Glutamatergic neuron (in vitro differentiated cells): ENCODE measurements at places on chromosomes 3 and 15.

DNA sequence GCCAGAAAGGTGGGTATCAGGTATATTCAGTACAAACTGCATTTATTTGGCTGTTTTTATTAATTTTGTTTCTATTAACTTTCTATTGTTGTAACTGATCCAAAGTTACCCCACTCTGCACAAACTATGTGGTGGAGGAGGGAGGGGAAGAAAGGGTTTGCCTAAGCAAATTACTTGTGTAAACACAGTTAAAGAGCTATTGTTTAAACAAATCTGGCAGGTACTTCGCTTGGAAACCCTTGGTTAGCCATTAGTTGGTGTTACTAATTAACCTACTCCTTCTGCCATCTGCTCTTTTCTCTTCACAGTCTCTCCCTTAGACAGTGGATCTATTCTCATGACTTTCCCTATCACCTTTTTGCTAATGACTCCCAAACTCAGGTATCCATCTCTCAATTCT lies 328.4 kb upstream of the NECTIN3 start:
- no peaks in the 10 kb centered on the region for H3K36me3 ChIP-seq
- H3K27ac ChIP-seq = no peak overlapping the region
- no peak for DNase-seq
- no peaks in the 10 kb centered on the region for H3K4me1 ChIP-seq
- H3K27me3 ChIP-seq = no peaks in the 10 kb centered on the region

DNA sequence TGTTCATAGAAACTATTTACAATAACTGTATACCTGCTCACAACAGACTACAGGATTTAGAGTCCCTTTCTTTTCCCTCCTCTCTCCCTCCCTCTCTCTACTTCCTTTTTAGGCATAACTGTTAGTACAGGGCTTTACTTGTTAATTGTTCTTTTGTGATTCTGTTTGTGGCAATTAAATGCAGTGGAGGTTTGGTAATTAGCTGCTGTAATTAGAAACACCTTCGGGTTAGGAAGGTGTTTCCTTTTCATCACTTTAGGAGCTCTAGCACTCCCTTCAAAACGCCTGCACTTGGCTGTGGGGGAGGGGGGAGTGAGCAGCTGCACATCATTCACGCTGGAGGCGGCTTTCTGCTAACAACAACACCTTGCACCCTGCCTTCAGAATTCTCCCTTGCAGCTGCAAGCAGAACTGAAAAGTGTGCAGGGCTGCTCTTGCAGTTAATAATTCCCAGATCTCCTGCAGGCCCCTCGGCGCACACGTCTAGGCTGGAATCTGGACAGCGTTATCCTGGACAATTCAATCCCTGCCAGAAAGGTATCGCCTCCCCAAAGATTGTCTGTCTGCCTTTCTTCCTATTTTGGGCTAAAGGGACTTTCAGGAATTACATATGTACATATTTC lies 242.6 kb upstream of the RGMA start:
- peaks cover 3% of the 10 kb centered on the region for H3K27me3 ChIP-seq
- peaks cover 15% of the 10 kb centered on the region for H3K4me1 ChIP-seq
- peak overlapping the region; percentile 18 for H3K4me3 ChIP-seq
- DNase-seq = peak; percentile 46

GRCh38 chr15:42048821-42049200 lies 28.0 kb upstream of the PLA2G4E start:
- no peaks in the 10 kb centered on the region for H3K36me3 ChIP-seq
- H3K4me3 ChIP-seq = no peak overlapping the region
- peaks cover 2% of the 10 kb centered on the region for H3K4me1 ChIP-seq
- H3K27me3 ChIP-seq = no peaks in the 10 kb centered on the region

DNA sequence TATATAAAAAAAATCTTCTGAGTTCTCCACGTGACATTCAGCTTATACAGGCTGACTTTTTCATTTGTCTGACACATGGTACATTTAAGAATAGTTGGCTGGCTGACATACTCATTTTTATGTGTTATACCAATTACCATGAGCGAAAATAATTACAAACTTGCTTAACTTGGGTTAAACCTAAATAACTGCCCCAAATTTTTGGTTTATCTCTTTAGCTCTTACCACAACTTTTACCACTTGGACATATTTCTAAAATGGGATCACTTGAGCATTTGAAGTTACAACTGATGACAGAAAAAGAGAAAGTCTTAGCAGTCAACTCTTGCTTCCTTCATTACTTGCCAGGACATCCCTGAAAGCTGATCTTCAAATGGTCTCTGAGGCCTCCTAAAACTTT lies 618.1 kb downstream of the RBMS3 start:
- no peak for DNase-seq
- no peaks in the 10 kb centered on the region for H3K36me3 ChIP-seq
- no peak overlapping the region for H3K4me3 ChIP-seq
- no peak overlapping the region for H3K27ac ChIP-seq
- no peaks in the 10 kb centered on the region for H3K4me1 ChIP-seq

DNA sequence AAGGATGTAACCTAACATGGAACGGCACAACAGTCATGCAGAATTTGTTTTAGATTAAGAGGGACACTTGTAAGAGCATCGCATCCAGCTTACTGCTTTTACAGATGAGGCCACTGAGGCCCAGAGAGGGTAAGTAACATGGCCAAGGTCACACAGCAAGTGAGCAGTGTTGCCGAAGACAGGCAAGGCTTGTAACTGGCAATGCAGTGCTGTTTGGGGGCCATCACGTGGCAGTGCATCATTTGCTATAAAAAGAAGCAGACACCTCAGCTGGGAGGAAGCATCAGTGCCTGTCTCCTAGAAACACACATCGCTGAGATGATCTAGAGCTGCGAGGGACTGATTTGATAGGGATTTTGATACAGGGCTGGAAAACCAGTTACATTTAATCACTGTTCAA lies 108.2 kb upstream of the PROK2 start:
- H3K27me3 ChIP-seq = no peaks in the 10 kb centered on the region
- no peaks in the 10 kb centered on the region for H3K36me3 ChIP-seq
- no peak for DNase-seq
- H3K4me1 ChIP-seq = no peaks in the 10 kb centered on the region

DNA sequence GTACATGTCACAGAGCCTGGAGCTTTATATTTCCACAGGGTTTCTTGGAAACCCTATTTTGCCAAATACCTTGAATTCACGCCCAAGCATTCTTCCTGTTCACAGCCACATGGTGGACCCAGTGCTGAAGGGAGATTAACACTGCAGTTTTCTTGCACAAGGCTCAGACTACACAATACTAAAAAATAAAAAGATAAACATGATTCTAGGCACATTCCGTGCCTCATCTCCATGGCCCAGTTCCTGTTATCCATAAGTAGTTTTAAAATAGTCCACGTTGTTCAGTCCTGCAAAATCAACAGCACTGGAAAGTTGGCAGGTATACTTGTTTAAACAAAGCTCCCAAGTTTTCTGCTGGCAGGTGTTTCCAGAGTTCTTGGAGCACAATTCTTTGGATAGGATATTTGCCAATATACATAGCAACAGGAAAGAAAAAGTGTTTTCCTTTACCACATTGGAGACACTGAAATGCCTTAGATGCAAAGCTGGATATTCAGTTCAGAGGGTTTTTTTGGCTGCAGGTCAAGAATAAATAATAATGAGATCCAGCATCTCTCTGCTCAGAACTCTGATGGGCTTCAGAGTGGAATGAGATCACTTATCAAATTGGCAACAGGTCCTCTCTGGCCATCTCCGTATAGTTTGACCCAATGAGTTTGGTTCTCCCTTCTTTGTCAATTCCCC lies 88.1 kb upstream of the TGFBR2 start:
- H3K27me3 ChIP-seq = no peaks in the 10 kb centered on the region
- no peak overlapping the region for H3K27ac ChIP-seq
- DNase-seq = no peak
- H3K36me3 ChIP-seq = no peaks in the 10 kb centered on the region
- H3K4me1 ChIP-seq = no peaks in the 10 kb centered on the region

DNA sequence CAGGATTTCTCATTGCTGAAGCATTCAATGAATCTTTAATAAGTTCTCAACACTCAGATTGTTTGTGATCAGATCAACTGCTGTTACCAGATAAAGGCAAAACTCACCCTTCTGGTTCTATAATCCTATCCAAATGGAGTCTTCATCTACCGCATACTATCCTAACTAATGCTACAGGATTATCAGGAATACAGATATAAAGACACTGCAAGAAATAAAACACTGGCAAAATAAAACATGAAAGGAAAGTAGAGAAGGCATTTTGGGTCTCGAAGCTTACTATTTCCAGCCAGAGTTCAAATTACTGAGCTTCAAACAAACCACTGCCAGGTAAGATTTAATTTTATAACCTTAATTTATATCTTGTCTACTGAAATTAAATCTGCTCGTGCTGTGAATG lies 524 bp downstream of the CHRM5 start:
- no peak overlapping the region for H3K4me3 ChIP-seq
- no peak overlapping the region for H3K27ac ChIP-seq
- no peak for DNase-seq
- peaks cover 5% of the 10 kb centered on the region for H3K4me1 ChIP-seq
- no peaks in the 10 kb centered on the region for H3K36me3 ChIP-seq

GRCh38 chr3:49181351-49181750 lies 10.0 kb downstream of the KLHDC8B start:
- H3K27ac ChIP-seq = no peak overlapping the region
- H3K4me3 ChIP-seq = no peak overlapping the region
- peaks cover 10% of the 10 kb centered on the region for H3K4me1 ChIP-seq
- no peak for DNase-seq
- no peaks in the 10 kb centered on the region for H3K27me3 ChIP-seq
- H3K36me3 ChIP-seq = no peaks in the 10 kb centered on the region

DNA sequence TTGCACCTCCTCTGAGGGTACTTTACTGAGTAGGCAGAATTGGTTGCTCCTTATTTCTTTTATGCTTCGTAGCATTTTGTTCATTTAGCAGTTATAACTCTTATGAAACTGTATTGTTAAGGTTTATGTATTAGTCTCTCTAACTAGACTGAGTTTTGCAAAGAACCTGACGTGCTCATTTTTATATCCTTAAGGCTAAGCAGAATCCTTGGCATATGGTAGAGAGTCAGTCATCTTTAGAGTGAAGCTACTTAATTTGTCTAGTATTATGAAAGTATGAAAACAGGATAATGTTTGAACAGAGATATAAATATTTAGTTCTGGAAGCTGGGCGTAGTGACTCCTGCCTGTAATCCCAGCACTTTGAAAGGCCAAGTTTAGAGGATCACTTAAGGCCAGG lies 20.1 kb downstream of the CRYBG3 start:
- peak overlapping the region; percentile 67 for H3K27ac ChIP-seq
- peaks cover 6% of the 10 kb centered on the region for H3K36me3 ChIP-seq
- DNase-seq = no peak

DNA sequence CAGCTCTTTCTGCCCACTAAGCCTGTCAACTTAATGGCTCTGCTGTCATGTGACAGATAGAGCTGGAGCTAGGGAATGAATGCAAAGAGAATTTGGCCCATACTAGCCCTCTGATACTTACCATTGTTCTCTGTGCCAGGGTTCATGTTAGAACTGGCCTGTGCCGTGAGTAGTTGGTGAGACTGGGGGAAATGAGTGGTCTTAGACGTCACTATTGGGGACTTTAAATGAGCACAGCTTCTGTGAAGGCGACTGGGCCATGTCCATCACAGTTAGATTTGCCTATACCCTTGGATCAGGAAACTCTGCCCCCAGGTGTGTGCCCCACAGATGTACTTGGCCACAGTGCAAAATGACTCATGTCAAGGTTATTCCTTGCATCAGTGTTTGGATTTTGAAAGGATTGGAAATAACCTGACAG lies 124.9 kb downstream of the PTPRG start:
- DNase-seq = no peak
- H3K27ac ChIP-seq = no peak overlapping the region
- H3K27me3 ChIP-seq = peaks cover 8% of the 10 kb centered on the region
- H3K36me3 ChIP-seq = no peaks in the 10 kb centered on the region
- peaks cover 90% of the 10 kb centered on the region for H3K4me1 ChIP-seq
- no peak overlapping the region for H3K4me3 ChIP-seq

DNA sequence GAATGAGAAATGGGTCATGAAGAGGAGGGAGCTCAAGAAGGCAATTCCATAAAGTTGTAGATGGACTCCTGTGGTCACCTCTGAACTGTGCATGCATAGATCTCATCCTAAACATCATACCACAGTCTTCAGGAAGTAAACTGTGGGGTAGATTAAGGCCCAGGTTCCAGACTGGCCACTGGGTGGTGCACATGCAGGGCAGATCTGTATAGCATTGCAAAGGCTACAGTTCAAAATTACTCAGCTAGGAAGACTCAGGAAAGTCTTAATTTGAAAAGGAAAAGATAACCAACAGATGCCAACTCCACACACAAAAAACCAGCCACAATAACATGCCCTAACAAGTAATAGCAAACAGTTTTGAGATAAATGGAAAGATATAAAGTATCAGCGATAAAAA lies 20.3 kb downstream of the KY start:
- no peak overlapping the region for H3K4me3 ChIP-seq
- H3K36me3 ChIP-seq = peaks cover 11% of the 10 kb centered on the region
- H3K27me3 ChIP-seq = no peaks in the 10 kb centered on the region
- no peaks in the 10 kb centered on the region for H3K4me1 ChIP-seq

DNA sequence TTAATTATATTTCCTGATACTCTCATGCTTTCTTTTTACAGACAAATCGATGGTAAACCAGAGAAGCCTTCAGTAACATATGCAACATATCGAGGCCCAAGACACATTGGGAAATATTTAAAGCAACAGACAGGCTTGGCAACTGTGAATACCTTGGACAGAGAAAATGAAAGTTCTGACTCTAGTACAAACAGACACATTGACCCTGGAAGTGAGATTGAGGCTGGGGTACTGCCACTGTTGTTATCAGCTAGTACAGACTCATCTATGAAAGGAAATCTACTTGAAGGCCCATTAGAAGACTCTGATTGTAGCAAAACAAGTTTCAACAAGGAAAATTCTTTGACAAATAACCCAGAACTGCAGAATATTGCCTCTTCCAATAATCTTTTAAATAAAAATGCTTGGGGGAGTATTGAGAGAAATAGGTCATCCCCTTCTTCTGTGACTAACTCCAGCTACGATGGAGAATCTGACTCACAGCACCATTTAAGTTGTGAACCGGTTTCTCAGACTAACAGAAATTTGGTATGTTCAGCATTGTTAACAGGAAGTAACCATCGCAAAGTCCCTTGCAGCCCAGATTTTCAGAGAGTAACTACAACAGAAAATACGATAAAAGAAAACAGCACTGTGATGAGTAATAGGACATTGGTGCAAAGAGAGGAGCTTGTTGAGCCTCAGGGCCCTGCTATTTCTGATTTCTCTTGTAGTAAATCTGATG lies 50.2 kb downstream of the CRYBG3 start:
- no peaks in the 10 kb centered on the region for H3K27me3 ChIP-seq
- no peak overlapping the region for H3K4me3 ChIP-seq
- no peak overlapping the region for H3K27ac ChIP-seq
- peaks cover 25% of the 10 kb centered on the region for H3K36me3 ChIP-seq
- peaks cover 1% of the 10 kb centered on the region for H3K4me1 ChIP-seq
- DNase-seq = no peak

- H3K4me1 ChIP-seq = no peaks in the 10 kb centered on the region
- no peaks in the 10 kb centered on the region for H3K36me3 ChIP-seq
- H3K4me3 ChIP-seq = no peak overlapping the region
- H3K27ac ChIP-seq = no peak overlapping the region
- no peaks in the 10 kb centered on the region for H3K27me3 ChIP-seq
- no peak for DNase-seq
These were observed 21.6 kb upstream of the SLC25A36 start for GRCh38 chr3:140920029-140920428.

- peak overlapping the region; percentile 3 for H3K27ac ChIP-seq
- DNase-seq = no peak
- H3K36me3 ChIP-seq = peaks cover 8% of the 10 kb centered on the region
- H3K27me3 ChIP-seq = no peaks in the 10 kb centered on the region
These were observed 66.0 kb downstream of the ST6GAL1 start for GRCh38 chr3:186996356-186996755.

- no peak for DNase-seq
- peaks cover 5% of the 10 kb centered on the region for H3K27me3 ChIP-seq
- H3K4me3 ChIP-seq = no peak overlapping the region
- peaks cover 2% of the 10 kb centered on the region for H3K4me1 ChIP-seq
- H3K36me3 ChIP-seq = no peaks in the 10 kb centered on the region
These were observed 97.6 kb upstream of the ALDH1A3 start for GRCh38 chr15:100781961-100782530.
